ENCODE measurements at places on chromosomes 16 and 17.

GRCh38 chr16:84907051-84907450 is 87.3 kb downstream of the CRISPLD2 start:
- DNase-seq, result no peak

DNA sequence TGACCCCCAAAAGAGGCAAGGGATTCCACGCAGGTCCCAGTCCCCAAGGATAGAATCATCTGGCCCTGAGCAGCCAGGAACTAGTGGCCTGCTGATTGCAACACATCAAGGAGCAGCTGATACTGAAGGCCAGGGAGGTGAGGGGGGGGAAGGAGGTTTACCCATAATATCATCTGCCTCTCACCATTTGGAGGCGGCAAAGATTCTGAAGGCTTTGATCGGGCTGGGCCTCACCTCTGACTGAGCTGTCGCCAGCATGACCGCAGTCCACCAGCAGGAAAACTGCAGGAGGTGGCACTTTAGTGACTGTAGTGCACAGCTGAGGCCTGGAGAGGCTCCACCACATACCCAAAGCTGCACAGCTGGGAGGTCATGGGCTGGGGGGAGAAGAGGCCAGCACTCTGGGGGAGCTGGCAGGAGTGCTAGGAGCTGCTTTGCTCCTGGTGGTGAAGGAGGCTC is 20.5 kb upstream of the ITGA3 start:
- DNase-seq, result no peak

DNA sequence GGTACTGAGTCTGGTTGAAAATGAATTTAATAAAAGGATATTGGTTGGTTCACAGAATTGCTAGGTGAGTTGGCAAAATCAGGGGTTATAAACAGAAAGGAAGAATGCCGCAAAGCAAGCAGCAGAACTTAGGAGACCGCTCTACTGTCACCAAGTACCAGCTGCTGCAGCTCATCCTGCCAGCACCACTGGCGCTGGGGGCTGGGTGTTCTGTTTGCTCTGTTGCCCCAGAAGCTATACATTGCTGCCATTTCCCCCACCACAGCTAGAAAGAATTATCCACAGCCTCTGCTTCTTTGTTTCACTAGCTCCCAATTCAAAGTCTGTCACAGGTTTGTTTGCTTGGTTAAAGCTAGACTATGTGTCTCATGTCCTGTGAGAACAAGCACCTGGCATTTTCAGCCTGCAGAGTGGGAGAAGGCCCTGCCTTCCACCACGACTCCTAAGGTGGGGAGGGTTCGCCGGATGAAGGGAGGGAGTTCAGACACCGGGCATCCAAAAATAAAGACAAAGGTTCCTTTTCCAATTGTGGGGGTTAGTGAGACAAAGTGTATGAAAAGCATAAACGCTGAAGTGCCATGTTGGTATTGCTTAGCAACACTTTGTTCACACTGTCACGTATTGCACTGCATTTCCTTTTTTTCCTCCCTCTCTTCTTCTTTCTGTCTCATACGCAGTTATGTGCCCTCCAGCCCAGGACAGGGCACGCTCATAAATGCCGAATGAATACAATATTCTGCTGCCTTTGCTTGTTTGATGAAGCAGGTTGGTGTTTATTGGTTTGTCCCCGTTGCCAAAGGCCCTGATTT is 9.6 kb upstream of the CPD start:
- DNase-seq, result no peak

DNA sequence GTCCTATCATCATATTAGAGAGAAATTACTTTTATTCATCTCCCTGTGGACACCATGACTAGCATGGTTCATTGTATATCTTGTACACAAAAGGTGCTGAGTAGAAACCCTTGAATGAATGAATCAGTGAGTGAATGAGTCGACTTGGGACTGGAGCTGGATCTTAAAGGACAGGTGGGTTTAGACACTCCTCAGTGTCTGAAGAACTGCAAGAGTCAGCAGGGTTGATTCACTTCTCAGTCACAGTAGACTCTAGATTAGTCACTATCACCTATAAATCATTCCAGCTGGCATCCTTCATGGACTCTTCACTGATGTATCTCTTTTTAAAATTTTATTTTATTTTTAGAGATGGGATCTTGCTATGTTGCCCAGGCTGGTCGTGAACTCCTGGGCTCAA is 30.1 kb upstream of the PMFBP1 start:
- no peak for DNase-seq

DNA sequence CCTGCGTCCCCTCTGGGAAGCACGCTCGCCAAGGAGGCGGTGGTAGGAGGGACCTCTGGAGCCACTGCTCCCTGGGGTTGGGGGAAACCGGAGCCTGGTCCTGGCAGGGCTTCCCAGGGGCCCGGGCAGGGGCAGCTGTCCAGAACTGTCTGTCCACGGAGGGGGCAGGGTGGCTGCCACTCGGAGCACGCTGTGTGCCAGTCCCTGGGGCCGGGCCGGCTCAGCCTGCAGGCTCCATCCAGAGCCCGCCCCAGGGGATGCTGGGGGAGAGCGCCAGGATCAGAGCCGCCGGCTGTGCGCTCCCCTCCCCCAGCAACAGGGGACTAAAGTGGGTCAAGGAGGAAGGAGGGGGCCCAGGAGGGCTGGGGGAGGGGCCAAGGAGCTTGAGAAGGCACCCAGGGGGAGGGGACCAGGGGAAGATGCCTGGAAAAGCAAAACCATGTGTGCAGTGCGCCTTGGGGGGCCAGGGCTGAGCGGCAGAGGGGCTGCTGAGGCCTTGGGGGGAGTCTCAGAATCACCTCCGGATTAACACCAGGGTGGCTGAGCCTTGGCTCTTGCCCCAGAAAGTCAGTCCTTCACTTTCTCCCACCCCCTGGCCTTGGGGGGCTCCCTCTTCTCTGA is 21.3 kb downstream of the ZNF423 start:
- DNase-seq, result no peak

GRCh38 chr16:49755313-49755620 is 100.6 kb downstream of the ZNF423 start:
- no peak for DNase-seq

All from NCI-H187 treated with DMSO at 0.1 percent for 48 hours (cell line).